Karpas-422 (cell line): ENCODE measurements at places on chromosomes 7 and 10.

GRCh38 chr7:110786328-110786965 is 304.5 kb upstream of the LRRN3 start:
- DNase-seq = no peak

DNA sequence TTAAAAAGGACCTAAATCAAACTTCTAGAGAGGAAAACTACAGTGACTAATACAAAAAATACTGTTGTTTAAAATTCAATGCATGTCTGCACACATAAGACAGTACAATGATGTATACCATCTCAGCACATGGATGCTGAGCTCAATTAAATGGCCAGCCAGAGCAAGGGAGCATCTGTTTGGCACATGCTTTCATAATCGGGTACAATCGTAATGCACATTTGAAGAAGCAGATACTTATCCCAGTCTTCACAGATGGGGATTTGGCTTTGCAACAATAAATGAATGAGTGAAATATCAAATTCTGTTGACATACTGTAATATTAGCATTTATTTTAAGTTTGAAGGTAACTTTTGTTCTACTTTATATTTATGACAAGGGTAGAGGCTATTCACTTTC is 187.8 kb downstream of the CRPPA start:
- DNase-seq = no peak

DNA sequence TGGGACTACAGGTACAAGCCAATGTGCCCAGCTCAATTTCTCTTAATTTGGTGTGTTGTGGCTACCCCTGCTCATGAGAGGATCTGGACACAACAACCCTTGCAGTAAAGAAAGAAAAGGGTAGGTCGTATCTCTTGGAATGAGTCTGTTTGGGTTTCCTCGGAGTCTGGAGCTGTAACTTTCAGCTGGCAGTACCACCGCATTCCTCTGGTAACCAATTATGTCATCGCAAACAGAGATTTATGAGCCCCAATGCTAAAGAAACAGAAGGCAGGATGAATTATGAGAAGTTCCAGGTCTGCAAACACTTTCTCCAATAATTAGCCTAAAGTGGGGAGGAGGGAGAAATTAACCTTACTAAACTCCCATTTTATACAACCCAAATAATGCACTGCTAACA is 186.6 kb upstream of the NRP1 start:
- no peak for DNase-seq

- no peak for DNase-seq
Observed at GRCh38 chr10:42974693-42975002, 102.2 kb upstream of the RET start.

DNA sequence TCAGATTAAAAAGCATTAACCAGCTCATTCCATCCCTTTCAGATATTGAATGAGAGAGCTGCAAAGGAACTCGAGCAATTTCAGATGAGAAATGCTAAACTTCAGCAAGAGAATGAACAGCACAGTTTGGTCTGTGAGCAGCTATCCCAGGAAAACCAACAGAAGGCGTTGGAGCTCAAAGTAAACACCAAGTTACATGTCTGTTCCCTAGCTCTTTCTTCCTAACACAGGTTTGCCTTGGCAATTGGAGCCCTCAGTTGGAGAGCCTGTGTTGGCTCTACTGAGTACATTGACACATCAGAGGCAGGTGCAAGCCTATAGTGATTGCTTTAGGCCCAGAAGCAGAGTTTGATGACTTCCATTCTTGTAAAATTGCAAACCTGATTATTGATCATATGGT is 14.7 kb downstream of the CFAP58 start:
- DNase-seq = no peak
